NCI-H2029 (cell line): ENCODE measurements at places on chromosomes 6 and 20.

GRCh38 chr6:32568561-32568960, 21.1 kb downstream of the HLA-DRB1 start:
- no peak for DNase-seq

DNA sequence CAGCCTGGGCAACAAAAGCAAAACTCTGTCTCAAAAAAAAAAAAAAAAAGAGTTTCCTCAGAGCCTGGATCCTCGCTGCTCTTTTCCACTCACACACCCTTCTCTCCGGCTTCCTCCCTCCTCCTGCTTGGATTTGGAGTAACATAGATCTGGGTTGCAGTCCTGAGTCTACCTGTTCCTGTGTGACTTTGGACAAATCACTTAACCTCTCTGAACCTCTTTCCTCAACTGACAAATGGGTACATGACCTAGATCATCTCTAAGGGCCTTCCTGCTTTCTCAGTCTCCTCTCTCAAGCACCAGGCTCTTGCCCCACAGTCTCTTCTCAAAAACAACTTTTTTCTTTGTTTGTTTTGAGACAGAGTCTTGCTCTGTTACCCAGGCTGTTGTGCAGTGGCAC, 5.6 kb upstream of the R3HDML start:
- DNase-seq, result no peak

GRCh38 chr20:51313358-51313827, 229.1 kb downstream of the NFATC2 start:
- DNase-seq, result no peak

DNA sequence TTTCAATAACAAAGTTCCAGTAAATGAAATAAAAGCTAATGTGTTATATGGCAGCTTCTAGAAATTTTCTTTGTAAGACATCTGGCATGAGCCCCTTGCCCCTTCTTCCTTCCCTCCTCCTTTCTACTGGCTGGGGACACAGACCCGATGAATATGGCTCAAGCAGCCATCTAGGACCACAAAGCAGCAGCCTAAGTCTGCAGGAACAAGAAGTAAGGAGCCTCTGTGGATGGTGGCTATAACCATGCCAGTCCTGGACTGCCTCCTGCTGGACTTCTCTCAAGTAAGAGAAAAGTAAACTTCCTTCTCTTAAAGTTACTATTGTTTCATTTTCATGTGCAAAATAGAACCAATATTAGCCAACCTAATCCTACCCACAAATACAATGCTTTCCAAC, 114.9 kb upstream of the DST start:
- DNase-seq, result no peak

GRCh38 chr6:15434263-15434662, 188.4 kb downstream of the JARID2 start:
- DNase-seq, result peak; percentile 78

DNA sequence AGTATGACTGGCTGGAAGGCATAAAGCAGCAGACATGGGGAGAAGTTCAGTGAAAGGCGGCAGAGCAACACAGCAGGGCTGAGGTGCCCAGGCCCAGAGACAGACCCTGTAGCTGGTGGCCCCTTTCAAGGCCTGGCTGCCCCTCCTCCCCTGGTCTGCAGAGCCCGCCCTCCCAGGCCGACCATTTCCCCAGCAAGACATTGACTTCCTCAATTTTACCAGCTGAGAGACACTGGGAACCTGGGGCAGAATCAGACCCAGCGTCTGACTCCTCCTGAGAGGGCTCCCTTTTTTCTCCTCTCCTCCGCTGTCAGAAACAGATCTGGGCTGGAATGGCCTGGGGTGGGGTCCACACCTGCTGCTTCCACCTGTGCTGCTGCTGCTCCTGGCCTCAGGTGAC, at the start of gene TREML4:
Gene TREML4, plus strand, starts transcription at position 254 of the 400 bp plus-strand sequence. Its CDS starts 79 bp downstream, at position 333.
- DNase-seq, result no peak

DNA sequence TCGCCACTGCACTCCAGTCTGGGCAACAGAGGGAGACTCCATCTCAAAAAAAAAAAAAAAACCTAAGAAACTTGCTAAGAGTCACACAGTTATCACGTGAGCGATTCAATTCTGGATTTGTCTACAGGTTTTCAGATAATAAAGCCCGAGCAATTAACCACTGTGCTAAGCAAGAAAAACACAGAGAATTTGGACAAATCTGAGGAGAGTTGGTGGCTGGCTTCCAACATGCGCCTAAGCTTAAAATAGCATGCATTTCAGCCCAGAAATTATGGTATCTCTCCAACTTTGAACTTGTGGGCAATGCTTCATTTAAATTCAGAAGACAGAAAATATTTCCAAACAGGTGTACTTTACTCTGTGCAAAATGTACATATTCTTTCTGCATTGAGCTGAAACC, 232.9 kb downstream of the TSHZ2 start:
- no peak for DNase-seq

DNA sequence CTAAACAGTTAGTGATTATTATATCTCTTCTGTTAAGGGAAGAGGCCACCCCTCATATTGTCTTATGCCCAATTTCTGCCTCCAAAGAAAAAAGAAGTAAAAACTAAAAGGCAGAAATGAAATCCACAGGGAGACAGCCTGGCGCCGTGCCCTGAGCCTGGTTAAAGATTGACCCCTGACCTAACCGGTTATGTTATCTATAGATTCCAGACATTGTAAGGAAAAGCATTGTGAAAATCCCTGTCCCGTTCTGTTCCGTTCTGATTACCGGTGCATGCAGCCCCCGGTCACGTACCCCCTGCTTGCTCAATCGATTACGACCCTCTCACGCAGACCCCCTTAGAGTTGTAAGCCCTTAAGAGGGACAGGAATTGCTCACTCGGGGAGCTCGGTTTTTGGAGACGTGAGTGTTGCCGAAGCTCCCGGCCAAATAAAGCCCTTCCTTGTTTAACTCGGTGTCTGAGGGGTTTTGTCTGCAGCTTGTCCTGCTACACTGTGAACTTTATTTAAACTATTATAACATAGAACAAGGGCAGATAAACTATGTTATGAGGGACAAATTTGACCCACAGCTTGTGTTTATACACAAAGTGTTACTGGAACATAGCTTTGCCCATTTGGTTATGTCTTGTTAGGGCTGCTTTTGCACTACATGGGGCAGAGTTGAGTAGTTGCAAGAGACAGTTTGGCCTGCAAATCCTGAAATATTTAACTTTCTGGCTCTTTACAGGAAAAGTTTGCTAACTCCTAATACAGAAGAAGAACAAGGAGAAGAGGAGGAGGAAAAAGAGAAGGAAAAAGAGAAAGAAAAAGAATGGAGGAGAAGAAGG, 49.6 kb downstream of the CD24 start:
- no peak for DNase-seq

GRCh38 chr6:45946887-45947286, 68.8 kb downstream of the CLIC5 start:
- no peak for DNase-seq

GRCh38 chr6:4632421-4632820, 143.8 kb upstream of the CDYL start:
- no peak for DNase-seq

DNA sequence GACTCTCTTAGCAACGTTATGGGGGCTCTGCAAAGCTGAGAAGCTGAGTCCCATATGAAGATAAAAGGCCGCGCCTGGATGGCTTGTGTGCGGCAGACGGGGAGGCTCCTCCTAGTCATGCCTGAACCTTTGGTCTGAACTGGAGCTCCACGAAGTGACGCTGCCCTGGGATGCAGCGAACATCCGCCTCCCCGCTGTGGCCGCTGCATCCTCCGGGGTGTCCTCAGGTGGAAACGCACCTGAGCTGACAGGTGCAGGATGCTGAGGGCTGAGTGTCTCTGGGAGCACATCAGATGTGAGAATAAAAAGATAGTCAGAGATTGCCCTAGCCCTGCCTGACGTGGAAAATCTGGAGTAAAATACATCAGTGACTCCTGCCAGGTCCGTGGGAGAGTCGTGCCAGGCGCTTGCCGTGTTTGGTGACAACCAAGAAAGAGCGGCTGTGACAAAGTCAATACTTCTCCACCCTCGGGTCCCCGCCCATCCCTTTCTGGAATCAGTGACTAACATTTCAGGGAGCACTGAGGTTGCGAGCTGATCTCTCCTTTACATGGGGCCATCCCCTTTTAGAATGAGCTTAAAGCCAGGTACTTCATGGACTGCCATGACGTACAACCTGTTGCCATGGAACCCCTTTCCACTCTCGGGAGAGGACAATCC, 162.8 kb upstream of the AFDN start:
- no peak for DNase-seq

DNA sequence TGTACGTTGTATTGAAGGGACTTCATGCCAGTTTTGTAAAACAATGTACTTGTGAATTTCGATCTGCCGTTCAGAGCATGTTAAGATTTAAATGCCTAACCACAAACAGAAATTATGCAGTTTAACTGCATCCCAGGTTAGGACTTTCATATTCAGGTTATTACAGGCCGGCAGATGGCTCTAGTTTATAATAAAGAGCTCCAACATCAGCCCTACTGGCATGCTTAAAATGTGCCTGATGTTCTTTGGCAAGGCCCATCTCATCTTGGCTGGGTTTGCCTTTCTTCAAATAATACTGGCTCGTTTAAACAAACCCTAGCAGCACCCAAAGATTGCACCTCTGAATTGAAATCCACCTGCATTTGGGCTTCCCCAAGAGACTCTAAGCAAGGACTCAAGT, 169.3 kb upstream of the RIN2 start:
- DNase-seq, result no peak

DNA sequence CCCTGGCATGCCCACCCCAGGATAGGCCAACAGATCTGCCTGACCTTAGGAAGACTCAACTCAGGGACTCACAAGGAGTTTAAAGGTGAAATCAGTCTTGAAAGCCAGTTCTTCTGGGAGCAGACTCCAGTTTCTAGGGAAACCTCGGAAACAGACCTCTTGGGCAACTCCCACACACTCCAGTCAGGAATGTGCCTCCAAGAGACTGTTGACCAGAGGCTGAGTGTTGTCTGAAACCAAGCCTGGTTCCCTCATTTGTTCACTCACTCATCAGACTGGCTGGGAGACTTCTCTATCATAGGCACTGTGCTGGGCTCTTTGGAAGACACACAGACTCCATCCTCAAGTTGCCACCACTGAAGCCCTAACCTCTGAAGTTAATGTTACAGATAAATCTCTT, 1.8 kb downstream of the TREM1 start:
- DNase-seq, result peak; percentile 38

GRCh38 chr6:54900666-54901065, 54.1 kb downstream of the FAM83B start:
- DNase-seq, result no peak

DNA sequence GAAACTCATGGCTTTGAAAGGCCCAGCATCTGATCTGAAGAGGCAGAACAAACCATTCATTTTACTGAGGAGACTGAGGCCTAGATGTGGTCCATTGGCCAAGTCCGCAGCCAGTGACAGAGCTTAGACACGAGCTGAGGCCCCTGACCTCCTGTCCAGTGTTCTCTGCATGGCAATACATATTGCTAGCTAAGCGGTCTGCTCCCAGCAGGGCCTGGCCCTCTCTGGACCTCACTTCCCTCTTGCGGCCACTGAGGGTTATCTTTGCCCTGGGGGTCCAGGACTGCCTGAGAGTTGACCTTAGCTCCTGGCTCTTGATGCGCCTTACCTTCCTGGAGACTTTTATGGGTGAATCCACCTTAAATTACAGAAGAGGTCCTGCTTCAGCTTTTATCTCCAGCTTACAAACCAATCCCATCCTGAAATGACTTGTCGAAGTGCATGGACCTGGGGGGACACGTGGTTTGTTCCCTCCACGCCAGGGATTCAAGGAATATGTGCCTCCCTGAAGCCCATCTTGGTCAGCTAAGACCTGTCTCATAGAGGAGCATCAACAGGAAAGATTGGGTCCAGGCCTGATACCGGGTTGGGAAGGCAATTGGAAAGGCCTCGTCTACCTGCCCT, 75.6 kb downstream of the CNBD2 start:
- no peak for DNase-seq

DNA sequence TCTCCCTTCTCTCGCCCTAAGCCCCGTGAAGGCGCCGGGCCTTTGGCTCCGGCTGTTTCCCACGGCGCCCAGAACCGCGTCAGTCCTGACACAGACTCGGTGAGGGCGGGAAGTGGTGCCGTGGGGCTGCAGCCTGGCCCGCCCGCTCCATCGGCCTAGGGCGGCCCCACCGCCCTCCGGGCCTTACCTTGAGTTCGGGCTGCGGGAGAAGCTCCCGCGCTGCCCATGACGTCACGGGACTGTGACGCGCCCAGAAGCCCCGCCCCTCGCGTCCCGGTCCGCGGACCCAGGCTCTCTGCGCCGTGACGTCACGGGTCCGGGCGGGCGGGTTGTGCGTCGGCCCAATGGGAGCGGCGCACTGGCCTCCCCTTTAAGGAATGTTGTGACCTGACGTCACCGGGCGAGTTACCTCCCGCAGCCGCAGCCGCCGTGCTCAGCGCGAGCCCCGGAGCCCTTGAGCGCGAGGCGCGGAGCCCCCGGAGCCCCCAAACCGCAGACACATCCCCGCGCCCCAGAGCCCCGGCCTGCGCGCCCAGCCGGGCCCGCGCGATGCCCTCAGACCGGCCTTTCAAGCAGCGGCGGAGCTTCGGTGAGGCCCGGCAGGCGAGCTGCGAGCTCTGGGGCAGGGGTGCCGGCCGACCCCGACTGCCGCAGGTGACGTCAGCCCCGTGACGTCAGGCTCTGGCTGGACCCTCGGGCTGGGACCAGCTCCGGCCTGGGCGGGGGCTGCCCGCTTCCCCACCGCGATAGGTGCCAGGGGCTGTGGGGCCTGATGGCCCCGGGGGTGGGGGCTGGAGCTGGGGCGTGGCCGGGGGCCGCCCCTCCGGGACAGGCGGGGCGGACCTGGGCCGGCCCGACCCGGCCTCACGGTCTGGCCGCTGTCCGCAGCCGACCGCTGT, at the start of gene MAP1LC3A:
Gene MAP1LC3A, plus strand, starts transcription at position 399 of the 899 bp plus-strand sequence. Its CDS starts 151 bp downstream, at position 550.
- peak; percentile 88 for DNase-seq

- DNase-seq, result no peak
Measured at GRCh38 chr6:159533016-159533415, 160.0 kb downstream of the SOD2 start.

GRCh38 chr6:18663011-18663410, 275.9 kb downstream of the RNF144B start:
- DNase-seq, result peak; percentile 18

DNA sequence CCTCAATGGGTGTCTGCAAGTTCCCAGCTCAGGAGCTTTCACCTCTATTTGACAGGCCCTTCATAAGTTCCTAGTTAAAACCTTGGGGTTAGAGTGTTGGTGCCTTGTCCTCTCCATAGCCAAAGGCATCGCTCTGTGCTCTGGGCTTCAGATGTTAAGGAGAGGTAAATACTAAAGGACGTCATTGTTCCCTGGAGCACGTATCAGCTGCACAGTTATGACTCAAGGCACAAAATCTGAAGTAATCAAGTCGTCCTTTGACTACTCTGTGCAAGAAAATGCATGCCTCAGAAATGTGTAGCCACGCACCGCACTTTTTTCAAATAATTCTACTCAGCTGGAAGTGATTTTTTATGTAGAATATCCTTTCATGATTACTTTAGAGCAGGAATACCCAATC, 240.8 kb upstream of the QKI start:
- DNase-seq, result no peak

GRCh38 chr20:34537651-34538050, 20.9 kb upstream of the MAP1LC3A start:
- no peak for DNase-seq

GRCh38 chr6:39224523-39225182, 4.6 kb downstream of the KCNK5 start:
- no peak for DNase-seq

- no peak for DNase-seq
Measured at GRCh38 chr6:69883551-69883950, 17.2 kb downstream of the COL19A1 start.
